Stimulated activated CD4-positive, alpha-beta T cell treated with anti-CD3 and anti-CD28 coated beads, Interleukin-4, amount 100 ng/mL, for 1 hour (primary cell): ENCODE measurements at places on chromosomes 11 and 22.

DNA sequence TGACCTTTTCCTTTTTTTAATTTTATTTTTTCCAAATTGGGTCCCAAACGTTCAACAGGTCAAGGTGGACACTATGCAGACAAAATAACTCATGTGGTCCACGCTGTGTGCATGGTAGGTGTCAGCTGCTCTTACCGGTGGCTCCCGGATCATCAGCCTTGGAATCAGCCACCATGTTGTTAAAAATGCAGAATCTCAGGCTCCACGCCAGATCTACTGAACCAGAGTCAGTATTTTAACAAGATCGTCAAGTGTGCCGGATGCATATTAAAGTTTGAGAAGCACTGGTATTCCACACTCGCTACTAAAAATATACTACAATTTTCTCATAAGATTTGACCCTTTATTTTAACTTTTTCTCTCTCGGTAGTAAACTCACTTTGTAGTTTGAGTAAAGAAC lies 553 bp upstream of the LDLRAD3 start:
- no peak for DNase-seq

GRCh38 chr22:22591348-22592299 lies 32.6 kb upstream of the PRAME start:
- DNase-seq, result no peak

DNA sequence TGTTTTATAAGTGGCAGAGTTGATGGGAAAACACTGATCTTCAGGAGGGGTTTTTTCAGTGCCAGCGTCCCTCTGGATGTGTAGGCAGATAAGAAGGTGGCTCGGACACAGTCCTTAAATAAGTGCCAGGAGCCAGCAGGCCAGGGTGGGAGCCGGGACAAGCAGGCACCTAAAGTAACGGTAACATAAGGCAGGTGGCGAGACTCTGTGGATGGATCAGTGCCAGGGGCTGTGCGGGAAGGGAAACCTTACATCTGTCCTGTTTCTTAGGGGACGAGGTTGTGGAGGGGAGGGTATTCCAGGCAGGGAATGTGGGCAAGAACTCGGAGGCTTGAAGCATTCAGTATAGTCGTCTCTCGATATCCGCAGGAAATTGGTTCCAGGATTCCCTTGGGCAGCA lies 15.9 kb downstream of the BCR start:
- DNase-seq, result no peak

- no peak for DNase-seq
Observed at GRCh38 chr11:86072211-86072610, 3.3 kb upstream of the PICALM start.

DNA sequence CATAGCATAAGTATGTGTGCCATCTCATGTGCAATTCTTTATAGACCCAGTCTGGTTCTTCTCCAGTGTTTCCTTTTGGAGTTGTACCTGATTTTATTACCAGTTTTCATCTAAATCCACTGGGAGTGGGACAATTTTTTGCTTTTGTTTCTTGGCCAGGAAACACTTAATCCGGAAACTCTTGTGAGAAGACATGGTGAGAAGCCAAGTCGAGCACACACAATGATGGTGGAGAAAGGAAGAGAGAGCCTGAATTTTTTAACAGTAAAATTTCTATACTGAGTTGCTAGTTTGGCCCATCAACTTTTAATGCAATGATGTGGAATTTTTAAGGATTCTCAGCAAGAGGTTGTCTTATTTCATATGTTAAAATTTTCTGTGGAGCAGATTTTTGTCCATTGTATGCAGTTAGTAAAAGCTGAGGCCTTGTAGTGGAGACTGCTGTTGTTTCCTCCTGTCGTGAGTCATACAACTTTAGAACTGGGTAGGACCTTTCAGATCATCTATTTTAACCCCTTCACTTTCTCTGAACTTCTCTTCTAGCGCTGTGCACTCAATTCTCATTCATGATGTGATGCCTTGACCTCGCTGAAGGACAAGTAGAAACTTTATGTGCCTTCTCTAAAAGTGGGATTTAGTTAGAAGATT lies 17.1 kb downstream of the FAR1 start:
- no peak for DNase-seq

DNA sequence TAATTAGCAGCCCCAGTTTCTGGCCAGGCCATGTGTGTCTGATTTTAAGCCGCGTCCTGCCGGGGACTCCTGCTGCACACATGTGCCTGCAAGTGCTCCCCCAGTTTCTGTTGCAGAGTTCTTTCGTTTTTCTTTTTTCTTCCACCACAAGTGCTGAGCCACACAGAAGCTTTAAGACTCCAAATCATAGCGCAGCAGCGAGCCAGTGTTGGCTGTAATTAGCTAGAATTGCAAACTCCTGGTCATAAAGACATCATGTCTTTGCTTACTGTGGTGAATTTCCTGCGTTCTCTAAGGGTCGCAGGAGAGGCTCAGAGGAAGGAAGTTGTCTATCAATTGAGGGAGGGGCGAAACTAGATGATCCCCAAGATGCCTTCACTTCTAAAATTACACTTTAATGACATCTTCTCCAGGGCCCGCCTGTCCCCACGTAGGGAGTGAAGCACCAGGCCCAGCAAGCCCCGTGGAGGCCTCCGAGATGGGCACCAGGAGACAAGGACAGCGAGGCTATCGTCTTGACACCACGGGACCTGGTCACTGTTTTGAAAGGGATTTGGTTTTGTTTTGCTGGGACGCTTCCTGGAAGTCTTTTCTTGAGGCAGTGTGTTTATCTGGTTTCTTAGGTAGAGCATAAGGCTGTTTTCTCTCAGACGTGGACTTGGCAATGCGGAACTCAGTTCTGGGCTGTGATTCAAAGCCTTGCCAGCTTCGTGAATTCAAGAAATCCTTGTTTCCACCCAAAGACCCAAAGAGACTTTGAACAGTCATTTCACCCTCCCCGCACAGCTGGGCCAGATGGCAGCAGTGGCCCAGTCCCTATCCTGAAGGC lies 71.8 kb downstream of the UBASH3B start:
- peak; percentile 34 for DNase-seq

GRCh38 chr11:120608760-120609211 lies 97.2 kb downstream of the GRIK4 start:
- DNase-seq, result no peak

DNA sequence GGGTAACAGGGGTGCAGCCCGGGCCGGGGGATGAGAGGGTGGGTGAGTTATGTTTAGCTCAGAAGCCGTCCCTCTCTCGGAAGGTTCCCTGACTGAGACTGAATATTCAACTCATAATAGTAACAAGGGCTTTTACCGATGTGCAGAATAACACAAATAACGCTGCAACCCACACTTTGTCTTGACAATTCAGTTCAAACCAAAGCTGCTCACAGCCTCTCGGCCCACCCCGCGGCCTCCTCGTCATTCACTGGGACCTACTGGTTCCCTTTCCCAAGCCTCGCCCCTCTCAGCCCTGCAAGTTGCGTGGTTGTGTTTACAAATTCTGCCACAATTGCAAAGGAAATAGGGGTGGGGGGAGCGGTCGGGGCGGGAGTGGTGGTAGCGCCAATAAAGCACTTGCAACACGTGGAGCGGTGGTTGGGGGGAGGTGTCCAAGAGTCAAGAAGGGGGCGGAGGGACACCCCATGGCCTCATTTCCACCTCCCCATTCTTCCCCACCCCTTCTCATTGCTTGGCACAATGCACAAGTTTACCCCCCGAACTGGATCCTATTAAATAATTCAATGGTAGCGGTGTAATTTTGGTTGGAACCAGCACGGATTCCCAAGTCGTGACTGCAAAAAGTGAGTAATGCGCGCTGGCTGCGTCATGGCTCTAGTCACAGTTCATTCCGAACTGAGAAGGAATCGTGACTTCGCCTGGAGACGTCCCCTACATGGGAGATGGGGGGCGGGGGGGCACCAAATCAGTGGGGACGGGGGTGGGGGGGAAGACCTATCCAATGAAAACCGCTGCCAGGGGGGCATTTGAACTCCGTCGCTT lies 102.0 kb upstream of the HSD17B12 start:
- DNase-seq, result no peak

DNA sequence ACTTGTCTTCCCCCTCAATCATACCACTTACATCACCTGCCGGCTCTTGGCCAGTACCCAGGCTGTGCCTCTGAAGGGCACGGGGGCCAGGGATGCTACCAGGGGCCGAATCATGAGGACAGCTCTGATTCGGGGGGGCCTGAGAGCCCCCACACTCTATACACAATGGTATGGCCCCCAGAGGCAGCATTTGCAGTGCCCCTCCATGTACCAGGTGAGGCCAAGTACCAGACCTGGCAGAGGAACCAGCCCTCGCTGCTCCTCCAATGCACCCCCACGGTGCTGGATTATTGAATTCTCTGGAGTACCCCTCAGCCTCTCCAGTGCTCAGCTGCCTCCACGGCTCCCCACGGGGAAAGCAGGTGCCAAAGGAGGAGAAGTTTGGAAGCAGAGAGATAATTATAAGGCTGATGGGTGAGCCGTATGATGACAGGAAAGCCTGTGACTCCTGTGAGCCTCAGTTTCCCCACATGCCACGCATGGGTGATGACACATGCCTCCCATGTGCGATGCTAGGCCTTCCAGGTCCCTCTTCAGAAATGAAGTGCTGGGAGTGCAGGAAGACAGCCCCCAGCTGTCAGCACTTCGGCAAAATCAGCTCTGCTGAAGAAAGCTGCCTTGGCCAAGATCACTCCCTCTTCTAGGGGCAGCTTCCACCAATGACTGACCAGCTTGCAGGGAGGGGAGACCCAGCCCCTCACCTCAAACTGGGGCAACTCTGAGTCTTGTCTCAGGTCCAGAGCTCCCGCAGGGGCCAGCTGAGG lies 69.9 kb downstream of the THAP12 start:
- no peak for DNase-seq

DNA sequence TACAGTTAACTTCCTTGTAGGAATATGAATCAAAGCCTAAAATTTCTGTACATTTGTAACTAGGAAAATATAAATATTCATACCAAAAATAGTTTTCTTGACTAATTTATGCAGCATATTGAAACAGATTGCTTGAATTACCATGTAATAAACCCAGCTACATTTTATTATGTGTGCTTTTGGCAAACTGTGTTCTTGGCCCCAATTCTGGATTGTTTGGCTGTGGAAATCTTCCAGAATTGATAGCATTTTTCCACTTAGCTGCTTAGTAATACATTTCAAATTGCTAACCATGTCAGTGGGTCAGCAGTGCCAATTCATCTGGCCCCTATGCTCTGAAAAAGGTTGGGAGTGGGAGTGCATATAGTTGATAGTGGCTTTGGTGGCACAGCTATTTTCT lies 32.3 kb downstream of the PDHX start:
- no peak for DNase-seq

- DNase-seq, result no peak
Observed at GRCh38 chr11:76707293-76707825, 36.8 kb upstream of the LRRC32 start.

- no peak for DNase-seq
Observed at GRCh38 chr11:23138761-23139160, 278.5 kb upstream of the CCDC179 start.

GRCh38 chr22:49290711-49291110 lies 537.0 kb downstream of the BRD1 start:
- DNase-seq, result no peak

GRCh38 chr22:18081416-18081815 lies 3.6 kb downstream of the PEX26 start:
- DNase-seq, result no peak

DNA sequence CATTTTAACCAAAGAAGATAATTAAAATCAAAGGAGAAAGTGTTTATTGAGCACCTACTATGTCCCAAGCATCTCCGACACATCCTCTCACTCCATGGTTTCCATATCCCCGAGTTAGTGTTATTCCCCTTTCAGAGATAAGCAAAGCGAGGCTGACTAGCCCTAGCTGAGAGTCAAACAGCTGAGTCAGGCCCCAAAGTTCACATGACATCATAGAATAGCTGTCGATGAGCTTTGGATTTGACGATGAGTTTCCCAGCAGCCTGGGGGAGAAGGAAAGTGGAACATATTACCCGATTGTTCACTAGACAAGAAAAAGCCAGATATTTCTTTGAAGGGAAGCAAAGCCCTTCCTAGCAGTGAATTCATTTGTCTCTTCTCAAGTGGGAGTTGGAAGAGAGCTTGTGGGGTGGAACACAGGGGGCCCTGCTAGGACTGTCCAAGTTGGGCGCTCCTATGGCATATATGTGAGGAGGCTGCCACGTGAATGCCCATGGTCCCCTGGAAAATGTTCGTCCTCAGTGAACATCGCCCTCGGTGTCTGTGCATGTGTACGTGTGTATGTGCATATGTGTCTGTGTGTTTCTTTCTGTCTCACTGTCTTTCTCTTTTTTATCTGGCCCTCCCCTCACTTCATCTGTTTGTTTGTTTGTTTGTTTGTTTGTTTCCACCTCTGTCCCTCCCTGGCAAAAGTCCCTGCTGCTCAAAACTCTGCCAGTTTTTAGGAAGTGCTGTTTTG lies 493 bp upstream of the CYTH4 start:
- no peak for DNase-seq

DNA sequence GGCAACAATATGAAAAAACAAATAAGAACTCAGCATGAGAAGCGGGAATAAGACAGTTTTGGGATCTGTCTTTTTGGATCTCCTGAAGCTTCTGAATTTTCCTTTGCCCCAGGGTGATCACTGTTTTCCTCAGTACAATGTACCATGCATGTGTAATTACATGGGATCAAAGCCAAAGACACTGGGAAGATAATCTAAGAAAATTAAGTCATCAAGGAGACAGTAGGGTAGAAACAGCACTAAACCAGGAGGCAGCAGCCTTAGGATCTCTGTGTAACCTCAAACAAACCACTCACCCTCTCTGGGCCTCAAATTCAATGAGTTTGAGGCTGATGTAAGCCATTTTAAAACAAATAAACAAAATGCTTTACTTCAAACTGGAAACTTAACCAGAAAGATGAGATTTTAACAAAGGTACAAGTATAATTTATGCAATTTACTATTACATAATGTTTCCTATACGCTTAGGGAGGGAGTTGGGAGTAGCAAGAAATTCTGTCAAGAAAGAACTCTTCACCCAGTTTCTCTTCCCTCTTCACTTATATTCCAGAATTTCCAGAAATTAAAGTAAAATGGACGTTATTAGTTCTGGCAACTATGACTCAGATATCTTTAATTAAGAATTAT lies 77.0 kb downstream of the RAB30 start:
- no peak for DNase-seq

DNA sequence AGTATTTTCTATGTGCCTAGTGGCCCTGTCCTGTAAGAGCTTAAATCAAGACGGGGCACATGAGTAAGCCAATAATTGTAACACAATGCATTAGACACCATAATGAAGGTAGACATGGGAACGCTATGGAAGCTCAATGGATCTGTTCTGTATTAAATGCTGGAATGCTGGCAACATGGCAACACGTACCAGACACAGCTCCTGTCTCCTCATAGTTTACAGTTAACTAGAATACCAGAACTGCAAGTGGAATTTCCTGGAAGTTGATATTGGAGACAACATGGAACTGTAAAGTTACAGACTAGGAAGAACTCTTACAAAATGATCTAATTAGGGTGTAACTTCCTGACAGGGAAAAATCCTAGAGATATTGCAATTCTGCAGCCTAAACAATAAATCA lies 12.4 kb downstream of the P4HA3 start:
- DNase-seq, result no peak

GRCh38 chr22:40517631-40518030 lies 118.9 kb downstream of the MRTFA start:
- no peak for DNase-seq
